Activated naive CD4-positive, alpha-beta T cell (primary cell): ENCODE measurements at places on chromosomes 2 and 18.

GRCh38 chr2:29123617-29124349 is 8.6 kb downstream of the CLIP4 start:
- DNase-seq = no peak

GRCh38 chr2:24365826-24366225 is 5.5 kb upstream of the ITSN2 start:
- no peak for DNase-seq

DNA sequence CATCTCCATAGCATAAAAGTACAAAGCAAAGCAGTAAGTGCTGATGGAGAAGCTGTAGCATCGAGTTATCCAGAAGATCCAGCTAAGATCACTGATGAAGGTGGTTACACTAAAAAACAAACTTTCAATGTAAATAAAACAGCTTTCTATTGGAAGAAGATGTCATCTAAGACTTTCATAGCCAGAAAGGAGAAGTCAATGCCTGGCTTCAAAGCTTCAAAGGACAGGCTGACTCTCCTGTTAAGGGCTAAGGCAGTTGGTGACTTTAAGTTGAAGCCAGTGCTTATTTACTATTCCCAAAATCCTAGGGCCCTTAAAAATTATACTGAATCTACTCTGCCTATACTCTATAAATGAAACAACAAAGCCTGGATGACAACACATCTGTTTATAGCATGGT is 44.0 kb downstream of the METTL8 start:
- DNase-seq = no peak

DNA sequence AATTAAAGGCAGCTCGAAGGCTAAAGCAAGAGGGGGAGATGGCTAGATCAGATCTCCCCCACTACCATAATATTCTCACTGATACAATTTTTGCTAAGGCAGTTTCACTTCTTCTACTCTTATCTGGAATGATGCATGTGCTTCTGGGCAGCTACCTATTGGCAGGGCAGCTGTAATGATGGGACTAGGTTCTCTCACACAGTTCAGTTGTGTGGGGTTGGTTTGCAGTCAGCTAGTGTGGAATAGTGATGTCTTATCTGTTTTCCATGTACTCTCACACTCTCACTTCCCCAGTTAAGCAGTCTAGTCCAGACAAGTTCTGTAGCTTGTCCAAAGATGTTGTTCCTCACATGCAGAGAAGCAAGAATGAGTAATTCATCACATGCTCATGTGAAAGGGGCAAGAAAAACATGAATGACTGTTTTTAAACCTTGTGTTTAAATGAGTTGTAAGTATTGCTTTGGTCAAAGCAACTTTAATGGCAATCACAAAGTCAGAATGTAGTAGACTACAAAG is 836.1 kb downstream of the CBLN2 start:
- no peak for DNase-seq

DNA sequence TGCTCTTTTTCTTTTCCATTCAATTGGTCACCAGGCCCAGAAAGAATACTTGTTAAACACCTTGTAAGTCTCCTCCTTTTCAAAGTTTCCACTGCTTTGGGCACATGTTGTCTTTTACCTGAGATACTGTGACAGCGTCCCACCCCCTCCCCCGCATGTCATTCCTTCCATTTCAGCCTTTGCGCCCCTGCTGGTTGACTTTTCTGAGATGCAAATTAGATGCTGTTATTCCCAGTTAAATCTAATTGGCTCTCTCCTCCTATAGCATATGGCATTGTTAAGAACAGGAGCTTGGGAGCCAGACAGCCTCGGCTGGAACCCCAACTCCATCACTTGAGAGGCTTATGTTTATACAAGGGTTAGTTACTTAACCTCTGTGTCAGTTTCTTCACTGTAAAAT is 80.3 kb upstream of the GAREM1 start:
- DNase-seq = no peak

DNA sequence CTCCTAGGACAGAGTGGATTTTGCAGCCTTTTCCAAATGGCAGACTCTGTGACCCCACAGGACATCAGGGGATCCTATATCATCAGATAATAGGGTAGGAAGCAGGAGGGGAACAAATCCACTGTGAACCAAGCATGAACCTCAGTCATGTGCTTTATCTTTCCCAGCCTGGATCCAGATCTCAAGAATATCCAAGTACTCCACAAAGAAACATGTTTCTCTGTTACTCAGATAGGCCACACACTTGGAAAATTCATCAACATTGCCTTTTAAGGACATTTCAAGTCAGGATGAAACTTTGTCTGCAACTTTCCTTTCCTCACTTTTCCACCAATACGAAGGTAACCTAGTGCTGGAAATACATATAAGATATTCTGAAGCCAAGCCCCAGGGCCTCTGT is 85.8 kb downstream of the RDH14 start:
- DNase-seq = no peak

DNA sequence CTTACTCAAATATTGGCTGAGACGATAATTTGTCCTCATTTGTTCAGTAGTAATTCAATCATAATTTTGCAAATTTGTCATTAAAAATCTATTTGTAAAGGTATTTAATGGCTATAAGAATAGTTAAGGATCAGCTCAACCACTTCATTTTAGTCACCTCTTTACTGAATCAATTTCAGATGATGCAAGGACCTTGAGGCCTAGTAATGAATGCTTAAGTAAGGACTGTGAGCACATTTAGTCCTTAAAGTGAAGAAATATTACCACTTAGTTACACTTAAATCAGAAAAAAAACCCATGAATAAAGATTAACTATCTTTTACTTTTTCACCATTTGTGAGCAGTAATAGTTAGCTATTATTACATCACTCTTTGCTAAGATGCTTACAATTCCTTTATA is 778.9 kb downstream of the CCDC85A start:
- DNase-seq = no peak

GRCh38 chr2:207474863-207475485 is 54.8 kb upstream of the CREB1 start:
- DNase-seq = no peak

DNA sequence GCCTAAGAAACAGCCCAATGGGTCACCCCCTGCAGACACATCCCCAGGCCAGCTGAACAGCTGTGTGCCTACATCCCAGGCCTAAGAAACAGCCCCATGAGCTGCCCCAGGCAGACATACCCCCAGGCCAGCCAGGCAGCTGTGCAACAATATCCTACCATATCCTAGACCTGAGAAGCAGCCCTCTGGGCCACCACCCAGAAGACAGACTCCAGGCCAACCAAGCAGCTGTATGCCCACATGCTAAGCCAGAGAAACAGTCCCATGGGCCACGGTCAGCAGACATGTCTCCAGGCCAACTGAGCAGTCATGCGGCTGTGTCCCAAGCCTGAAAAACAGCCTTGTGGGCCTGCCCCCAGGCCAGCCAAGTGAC is 205.5 kb downstream of the ATAD2B start:
- DNase-seq = no peak

- no peak for DNase-seq
Measured at GRCh38 chr2:207621501-207622039, 3.6 kb downstream of the METTL21A start.

- no peak for DNase-seq
Measured at GRCh38 chr2:118221536-118222272, 133.4 kb downstream of the INSIG2 start.

- no peak for DNase-seq
Measured at GRCh38 chr2:50514901-50515300, 517.0 kb downstream of the NRXN1 start.

GRCh38 chr2:207819839-207820784 is 50.4 kb upstream of the FZD5 start:
- no peak for DNase-seq

DNA sequence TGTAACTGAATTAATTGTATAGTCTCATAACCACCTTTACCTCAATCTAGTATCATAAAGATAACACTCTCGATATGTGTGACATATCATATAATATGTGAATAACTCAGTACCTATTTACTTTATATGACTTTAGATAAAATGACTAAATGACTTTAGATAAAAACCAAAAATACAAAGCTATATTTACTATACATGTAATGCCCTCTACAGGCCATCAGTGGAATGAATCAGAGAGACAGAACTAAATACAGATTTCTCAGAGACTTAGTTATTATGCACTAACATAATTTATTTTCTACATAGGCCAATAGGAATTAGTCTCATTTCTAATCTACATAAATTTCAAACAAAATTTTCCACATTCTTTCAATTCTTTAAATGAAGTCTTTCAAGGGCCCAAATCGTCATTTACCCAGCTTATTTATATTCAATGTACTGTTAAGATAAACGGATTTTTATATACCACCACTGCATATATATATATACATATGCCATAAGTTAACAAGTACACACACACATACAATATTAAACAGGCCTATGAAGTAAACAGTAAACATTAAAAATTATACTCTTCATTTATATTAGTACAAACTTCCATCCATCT is 219.9 kb downstream of the EXOC6B start:
- DNase-seq = no peak

GRCh38 chr18:27838225-27838624 is 338.7 kb downstream of the CDH2 start:
- DNase-seq = no peak

GRCh38 chr2:63740020-63740419 is 101.7 kb upstream of the UGP2 start:
- DNase-seq = no peak

GRCh38 chr2:112045446-112046014 is 9.5 kb upstream of the TMEM87B start:
- no peak for DNase-seq

DNA sequence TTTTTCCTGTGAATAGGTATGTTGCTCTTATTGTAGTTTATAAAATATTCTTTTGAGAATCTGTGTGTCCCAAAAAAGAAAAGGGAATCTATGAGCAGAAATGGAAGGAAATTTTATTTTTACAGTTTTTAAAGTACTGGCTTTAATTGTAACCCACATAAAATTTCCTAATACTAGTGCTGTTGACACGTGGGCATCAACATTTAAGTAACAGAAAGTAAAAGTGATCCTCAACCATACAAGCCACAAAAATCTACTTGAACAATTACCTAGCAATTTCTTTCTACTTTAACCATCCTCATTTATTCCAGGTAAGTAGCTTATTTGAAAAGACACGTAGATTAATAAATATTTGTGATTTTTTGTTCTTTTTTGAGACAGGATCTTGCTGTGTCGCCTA is 62.0 kb downstream of the MAP3K20 start:
- no peak for DNase-seq

DNA sequence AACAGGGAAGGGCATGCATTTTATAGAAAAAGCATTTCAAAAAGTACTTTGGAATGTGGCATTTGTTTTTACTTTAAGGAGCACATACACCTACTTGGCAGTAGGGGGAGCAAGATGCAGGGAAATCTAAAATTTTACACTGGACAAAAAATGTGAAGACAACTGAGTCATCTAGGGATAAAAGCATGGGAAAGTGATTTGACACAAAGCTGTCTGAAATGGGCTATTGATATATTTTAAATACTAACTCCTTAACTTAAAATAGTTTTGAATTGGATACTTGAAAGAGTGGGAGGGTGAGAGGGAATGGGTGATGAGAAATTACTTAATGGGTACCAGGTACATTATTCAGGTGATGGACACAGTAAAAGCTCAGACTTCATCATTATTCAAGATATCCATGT is 15.8 kb downstream of the TMEM200C start:
- DNase-seq = no peak

DNA sequence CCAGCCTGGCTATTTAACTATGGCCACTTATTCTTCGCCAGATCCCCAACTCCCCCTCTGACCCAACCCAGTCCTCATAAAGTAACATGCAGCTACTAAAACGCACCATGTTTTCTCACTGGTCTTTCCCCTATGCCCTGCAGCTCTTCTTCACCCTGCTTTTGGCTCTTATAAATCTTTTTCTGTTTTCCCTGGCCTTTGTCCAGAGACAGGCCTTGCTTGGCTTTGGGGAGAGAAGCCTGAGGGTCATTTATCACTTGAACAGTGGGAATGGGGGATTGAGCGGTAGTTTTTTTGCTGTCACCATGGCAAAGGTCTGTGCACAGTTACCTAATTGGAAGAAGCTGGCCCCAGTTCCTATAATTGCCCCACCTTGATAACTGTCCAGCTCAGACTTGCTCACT is 202.9 kb upstream of the NT5C1B start:
- DNase-seq = no peak
